ENCODE measurements at places on chromosomes 6 and 20.
A peak's percentile ranks its signal among the peaks of the same experiment; 100 is the strongest.

GRCh38 chr6:30726506-30727413, 6.6 kb downstream of the TUBB start:
- DNase-seq = no peak

DNA sequence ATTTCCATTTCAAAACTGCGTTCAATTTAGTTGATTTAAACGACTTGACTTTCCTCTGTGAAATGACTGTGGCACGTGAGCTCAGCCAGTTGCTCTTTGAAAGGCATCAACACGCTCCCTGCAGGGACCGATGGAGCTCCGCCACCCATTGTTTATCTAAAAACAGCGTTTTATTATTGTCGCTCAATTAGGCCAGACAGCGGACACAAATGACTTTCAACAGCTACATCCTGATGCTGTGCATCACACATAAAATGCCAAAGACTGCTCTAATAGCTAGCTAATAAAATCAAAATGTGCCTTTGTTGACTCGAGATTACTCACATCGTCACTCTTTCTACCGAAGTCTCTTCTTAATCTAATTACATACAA, 332.5 kb downstream of the CD83 start:
- DNase-seq = no peak

- DNase-seq = no peak
Observed at GRCh38 chr20:17385798-17386197, 145.4 kb downstream of the BFSP1 start.

DNA sequence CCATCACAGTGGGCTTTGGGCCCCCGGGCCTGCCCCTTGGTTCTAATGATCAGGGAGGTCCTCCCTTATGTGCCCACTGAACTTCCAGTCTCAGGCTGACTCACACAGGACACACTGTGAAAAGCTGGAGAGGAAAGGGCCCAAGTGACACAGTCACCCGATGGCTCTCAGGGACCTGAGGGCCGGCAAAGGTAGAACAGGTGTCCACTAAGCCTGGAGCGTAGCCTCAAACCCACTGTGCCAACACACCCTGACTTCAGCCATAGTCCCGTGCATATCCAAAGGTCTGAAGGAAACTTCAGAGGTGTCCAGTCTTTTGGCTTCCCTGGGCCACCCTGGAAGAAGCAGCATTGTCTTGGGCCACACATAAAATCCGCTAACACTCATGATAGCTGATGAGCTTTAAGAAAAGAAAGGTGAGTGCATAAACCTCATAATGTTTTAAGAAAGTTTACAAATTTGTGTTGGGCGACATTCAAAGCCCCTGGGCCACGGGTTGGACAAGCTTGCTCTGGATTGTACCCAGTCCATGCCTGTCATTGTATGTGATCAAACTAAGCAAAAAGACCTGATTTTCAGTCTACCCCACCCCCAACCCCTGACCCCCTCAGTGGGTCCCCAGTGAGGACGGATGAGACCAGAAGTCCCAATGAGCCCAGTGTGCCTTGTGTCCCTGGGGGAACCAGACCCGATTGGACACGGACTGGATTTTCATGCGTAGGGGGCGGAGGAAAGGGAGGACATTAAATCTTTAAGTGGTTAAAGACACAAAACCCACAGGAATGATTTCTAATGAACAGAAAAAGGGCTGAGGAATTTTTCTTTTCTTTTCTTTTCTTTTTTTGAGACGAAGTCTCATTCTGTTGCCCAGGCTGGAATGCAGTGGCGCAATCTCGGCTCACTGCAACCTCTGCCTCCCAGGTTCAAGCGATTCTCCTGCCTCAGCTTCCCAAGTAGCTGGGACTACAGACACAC, 6.1 kb downstream of the RAMACL start:
- no peak for DNase-seq

DNA sequence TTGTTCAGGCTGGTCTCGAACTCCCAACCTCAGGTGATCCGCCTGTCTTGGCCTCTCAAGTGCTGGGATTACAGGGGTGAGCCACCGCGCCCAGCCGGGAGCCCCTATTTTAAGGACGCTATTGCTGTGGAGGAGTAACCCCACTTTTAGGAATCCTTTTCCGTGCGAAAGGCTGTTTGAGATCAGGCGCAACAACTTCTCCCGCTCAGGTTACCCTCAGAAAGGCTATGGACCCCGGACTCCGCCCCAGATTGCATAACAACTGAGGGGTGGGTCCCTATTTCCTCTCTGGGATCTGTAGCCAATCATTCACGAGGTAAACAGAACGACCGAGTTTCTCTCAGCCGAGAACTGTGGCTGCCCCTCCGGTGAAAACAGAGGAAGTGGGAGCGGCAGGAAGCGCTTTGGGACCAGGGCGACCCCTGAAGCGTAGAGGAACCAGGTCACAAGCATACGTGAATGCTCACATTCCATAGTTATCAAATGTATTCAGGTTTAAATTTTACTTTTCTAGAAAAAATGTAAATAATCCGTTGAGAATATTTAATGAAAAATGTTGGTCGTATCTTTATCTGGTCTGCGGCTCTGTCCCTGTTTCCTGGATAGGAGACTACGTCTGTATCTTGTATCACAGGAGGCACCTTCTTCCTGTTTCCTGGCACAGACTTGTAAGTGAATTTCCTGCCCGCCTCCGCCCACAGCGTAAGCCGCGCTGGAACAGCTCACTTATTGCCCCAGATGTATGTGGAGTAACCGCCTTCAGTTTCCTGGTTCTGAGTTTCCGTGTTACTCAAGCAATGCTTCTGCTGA, 26.8 kb downstream of the HLA-E start:
- peak; percentile 87 for DNase-seq

- peak; percentile 53 for DNase-seq
Observed at GRCh38 chr20:19975436-19975799, 41.7 kb upstream of the NAA20 start.
